Central memory CD4-positive, alpha-beta T cell (primary cell): ENCODE measurements at places on chromosomes 2 and 18.

DNA sequence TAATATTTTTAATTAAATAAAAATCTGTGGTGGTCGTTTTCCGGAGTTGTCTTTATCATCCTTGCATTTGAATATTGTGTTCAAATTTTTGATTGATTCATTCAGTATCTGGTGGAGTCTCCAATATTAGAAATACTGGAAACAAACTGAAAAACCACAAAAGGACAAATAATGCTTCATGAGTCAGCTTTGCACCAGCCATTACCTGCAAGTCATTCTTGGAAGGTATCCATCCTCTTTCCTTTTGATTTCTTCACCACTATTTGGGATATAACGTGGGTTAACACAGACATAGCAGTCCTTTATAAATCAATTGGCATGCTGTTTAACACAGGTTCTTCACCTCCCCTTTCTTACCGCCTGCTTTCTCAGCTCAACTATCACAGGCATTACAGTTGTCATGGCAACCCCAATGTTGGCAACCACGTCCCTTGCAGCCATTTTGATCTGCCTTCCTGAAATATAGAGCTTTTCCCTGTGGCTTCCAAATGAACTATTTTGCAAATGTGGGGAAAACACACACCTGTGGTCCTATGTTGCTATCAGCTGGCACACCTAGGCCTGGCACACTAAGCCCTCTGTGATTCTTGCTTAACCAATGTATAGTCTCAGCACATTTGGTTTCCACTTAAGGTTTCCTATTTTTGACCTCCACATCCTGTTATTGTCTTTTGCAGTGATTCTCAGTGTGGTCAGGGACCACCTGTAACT lies 6.5 kb downstream of the CTLA4 start:
- DNase-seq, result peak; percentile 21

- DNase-seq, result no peak
Observed at GRCh38 chr2:145635706-145636427, 1115.9 kb upstream of the ZEB2 start.

- no peak for DNase-seq
Observed at GRCh38 chr2:143679617-143680016, 550.4 kb downstream of the ARHGAP15 start.

GRCh38 chr18:60372596-60372995 lies at the start of gene MC4R:
Gene MC4R (minus strand): TSS chr18:60372775. CDS start chr18:60372349, 426 bp downstream.
- no peak for DNase-seq

GRCh38 chr18:27546991-27547390 lies 361.9 kb upstream of the CHST9 start:
- DNase-seq, result no peak

DNA sequence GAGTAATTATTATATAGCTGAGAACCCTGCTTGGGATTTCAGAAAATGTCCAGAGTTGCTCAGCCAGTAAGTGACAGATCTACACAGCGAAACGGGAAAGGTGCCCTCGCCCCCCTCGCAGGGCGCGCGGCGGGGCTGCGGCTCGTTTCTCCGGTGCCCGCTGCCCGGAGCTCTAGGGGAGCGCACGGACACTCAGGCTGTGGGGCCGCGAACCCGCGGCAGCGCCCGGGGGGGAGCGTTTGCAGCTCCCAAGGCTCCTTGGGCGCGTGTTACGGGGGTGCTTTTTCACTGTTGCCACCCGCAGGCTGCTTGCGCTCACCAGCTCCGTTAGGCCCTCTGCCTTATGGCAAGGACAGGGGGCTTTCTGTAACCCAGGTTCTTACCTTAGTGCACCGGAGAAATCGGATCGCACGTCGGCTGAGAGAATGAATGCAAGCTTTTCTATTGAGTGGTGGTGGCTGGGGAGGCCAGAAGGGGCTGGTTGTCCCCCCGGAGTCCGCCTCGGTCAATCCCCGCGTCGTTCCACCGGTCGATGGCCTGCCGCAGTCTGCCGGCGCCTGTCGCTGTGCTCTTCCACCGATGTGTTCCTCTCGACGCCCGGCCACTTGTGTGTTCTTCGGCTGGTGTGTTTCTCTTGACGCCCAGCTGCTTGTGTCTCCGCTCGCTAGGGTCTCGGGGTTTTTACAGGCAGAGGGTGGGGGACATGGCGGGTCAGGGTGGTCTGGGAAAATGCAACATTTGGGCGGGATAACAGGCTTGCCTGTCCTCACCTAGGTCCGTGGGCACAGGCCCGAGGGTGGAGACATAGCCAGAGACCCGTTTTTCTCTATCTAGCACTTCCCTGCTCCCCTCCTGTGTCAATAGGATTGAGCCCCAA lies 758.8 kb upstream of the DDX18 start:
- no peak for DNase-seq
